ENCODE measurements at places on chromosomes 1 and 21.

- DNase-seq = no peak
Observed at GRCh38 chr1:198901266-198901665, 262.4 kb downstream of the PTPRC start.

- DNase-seq = no peak
Observed at GRCh38 chr1:234944439-234945344, 183.9 kb downstream of the TOMM20 start.

DNA sequence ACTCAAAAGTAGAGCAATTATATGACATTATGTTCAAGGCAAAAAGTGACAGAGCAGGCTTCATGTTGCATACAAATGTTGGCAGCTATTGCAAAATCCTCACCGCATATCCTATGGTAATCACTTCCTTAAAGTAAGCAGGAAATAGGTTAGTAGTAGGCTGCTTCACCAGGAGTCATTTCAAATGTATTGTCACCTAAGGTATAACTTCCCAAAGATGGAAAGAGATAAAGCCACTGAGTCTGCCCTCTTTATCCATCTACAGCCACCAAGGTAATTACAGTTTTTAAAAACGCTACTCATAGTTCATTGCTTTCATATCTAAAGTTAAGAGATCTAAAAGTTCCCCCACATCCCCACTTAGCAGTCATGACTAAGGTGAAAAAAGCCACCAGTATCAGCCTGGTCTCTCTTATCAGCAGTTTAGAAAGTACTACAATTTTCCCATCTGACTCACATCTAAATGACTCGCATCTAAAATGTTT, 31.6 kb upstream of the UBE2U start:
- DNase-seq = no peak

GRCh38 chr1:112247961-112248360, 148.1 kb upstream of the CTTNBP2NL start:
- DNase-seq = no peak

DNA sequence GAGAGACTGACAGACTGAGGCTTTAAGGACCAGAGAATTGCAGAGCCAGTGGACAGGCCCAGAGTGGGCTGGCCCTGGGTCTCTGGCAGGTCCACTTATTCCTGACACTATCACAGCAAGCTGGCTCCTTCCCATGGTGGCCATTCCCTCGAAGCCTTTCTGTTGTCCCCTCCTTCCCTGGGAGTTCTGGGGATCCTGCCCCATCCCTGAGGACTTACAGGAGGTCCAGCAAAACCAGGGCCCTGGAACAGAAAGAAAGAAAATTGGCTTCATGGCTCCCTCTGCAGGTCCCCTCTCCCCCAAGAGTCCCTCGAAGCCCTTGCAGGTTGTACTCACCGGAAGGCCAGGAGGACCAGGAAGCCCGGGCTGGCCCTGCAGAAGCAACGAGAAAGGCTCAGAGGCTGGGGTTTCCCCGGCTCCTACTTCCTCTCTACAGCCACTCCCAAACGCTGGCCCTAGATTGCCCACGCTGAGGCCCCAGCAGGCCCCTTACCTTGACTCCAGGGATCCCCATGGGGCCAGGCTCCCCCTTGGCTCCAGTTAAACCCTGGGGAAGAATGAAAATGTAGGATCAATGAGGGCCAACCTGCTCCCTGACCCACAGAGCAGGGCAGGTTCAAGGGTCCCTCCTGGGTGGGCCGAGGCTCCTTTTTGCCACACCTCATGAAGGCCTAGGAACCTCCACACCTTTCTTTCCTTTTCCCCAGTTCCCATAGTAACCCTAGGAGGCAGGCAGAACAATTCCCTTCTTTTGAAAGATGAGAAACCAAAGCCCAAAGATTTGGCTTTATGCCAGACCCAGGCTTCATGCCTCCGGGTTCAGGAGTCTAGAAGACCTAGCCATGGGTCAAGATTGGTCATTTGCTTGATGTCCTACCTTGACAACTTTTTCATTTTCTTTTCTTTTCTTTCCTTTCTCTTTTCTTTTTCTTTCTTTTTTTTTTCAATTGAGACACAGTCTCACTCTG, 4.6 kb downstream of the COL9A2 start:
- no peak for DNase-seq

GRCh38 chr1:6329851-6330250, 63.7 kb downstream of the ACOT7 start:
- no peak for DNase-seq

DNA sequence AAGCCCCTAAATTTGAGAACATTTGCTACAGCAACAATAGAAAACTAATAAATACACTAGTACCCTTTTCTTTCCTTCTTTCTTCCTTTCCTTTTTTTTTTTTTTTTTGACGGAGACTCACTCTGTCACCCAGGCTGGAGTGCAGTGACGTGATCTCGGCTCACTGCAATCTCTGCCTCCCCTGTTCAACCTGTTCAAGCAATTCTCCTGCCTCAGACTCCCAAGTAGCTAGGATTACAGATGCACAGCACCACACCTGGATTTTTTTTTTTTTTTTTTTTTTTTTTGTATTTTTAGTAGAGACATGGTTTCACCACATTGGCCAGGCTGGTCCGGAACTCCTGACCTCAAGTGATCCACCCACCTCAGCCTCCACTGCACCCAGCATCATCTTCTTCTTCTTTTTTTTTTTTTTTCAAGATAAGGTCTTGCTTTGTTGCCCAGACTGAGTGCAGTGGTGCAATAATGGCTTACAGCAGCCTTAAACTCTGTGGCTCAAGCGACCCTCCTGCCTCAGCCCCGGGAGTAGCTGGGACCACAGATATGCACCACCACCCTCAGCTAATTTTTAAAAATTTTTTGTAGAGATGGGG, 19.6 kb upstream of the CBR3 start:
- DNase-seq = no peak

Data from NCI-H1417 treated with DMSO at 0.1 percent for 48 hours (cell line).